Retinal pigment epithelial cell (primary cell): ENCODE measurements at places on chromosomes 5 and 9.
A peak's percentile ranks its signal among the peaks of the same experiment; 100 is the strongest.

DNA sequence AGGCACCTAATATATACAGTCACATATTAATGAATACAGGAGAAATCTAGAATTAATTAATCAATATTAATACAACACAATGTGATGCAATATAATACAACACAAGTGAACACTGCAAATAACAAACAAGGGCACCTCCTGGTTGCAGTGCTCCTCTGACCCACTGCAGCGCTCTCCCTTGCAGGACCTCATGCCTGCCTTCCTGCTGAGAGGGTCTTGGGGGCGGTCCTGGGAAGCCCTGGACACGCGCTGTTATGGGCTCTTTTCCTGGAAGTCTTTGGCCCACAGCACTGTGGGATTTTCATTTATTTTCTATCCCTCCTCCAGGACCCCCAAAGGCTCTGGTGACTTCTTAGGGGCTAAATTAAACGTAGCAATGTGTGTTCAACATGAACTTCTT is 485.8 kb downstream of the IRX1 start:
- DNase-seq = no peak

DNA sequence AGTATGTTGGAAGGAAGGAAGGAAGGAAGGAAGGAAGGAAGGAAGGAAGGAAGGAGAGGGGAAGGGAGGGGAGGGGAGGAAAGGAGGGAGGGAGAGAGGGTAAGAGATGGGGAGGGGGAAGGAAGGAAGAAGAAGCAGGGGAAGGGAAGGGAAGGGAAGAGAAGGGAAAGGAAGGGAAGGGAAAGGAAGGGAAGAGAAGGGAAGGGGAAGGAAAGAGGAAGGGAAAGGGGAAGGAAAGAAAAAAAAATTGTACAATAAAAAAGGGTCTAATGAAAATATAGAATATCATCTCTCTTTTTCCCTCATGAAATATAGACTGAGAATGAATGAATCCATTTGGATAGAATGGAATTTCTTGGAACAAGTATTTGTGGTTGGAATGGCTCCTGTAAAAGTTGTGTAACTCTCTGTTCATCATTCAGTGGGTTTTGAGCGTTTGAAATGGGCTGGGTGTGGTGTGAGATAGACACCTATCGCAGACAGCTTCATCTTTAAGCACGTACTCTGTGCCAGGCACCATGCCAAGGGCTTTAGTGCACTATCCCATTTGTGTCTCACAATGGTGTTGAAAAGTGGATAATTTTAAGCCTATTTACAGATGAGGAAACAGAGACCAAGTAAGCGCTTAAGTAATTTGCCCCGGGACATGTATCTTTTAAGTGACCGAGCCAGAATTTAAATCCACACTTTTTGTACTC is 11.6 kb upstream of the PAPPA start:
- no peak for DNase-seq

GRCh38 chr5:159422361-159422760 is 92.1 kb upstream of the IL12B start:
- DNase-seq = no peak

GRCh38 chr5:15703901-15704300 is 203.9 kb downstream of the FBXL7 start:
- no peak for DNase-seq

DNA sequence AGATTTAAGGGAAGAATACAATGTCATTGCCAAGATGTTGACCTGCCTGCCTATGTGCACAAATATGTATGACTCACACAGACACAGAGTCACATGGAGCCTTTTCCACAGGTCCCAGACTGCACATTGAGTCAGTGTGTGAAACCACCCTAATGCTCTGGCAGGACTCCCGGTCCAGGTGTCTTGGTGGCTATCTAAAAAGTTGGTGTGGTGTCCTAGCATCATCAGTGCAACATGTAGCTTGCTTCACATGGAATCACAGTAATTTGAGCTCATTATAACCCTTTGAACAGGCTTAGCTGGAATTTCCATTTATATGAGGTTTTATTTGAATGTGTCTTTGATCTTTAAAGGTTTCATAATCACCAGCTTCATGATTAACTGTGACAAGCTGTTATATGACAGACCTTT is 10.7 kb downstream of the IFNA5 start:
- peak; percentile 93 for DNase-seq

GRCh38 chr5:143886651-143887638 is 75.0 kb downstream of the HMHB1 start:
- DNase-seq = no peak

DNA sequence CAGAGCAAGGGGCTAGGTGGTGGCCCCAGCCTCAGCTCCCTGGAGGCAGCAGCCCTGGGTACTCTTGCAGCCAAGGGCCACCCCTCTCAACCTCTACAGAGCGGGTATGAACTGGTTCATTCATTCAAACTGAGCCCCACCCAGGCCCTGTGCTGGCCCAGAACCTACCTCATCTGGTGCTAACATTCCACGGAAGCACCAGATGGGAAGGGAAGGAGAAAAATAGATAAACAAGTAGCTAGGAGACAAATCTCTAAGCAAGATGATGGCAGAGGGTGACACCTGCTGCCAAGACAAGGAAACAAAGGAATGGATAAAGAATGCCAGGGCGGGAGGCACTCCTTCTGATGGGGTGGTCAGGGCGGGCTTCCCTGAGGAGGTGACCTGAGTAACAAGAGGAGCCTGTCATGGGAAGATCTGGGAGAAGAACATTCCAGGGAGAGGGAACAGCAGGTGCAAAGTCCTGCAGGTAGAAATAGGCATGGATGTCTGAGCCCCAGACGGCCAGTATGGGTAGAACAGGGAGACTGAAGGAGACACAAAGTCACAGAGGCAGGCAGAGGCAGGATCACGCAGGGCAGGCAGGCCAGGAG is 6.1 kb downstream of the ST6GALNAC4 start:
- DNase-seq = no peak

DNA sequence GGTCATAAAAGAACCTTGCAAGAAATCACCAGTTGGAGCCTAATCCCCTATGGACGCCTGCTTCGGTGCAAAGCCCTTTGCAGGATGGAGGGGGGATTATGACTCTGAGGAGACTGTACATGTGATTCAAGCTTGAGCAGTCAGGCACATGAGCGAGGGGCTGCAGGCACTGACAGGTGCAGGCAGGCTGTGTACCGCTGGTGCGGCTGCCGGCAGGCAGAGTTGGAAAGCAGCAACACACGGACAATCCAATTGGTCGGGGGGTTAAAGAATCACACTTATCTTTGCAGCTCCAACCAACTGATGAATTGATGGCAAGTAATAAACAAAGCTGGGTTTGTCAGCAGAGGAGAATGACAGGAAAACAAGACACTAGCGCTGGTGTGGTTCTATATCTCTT is 5.7 kb downstream of the WHRN start:
- DNase-seq = peak; percentile 97

DNA sequence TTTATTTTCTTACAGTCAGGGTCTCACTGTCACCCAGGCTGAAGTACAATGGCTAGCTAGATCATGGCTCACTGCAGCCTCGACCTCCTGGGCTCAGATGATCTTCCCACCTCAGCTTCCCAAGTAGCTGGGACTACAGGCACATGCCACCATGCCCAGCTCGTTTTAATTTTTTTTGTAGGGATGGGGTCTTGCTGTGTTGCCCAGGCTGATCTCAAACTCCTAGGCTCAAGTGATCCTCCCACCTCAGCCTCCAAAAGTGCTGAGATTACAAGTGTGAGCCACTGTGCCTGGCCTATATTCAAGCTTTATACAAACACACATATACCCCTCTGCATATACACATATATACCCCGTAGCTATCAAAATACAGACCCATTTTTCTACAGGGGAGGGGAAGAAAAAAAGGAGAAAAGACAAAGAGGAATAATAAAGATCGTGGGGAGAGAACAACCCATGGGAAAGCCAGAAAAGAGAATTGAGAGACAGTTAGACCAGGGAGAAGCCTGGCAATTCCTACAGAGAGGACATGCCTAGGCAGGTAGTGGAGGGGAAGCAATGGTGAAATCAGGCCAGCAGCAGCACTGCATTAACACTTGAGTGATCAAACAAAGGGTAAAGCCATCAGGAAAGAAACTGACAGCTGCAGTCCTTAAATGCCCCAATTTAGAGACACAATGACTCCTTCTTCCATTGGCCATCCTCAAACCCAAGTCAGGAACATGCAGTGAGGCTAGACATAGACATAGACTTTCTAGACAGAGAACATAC is 102.7 kb downstream of the EFNA5 start:
- no peak for DNase-seq

- no peak for DNase-seq
Observed at GRCh38 chr5:151320481-151320880, 16.9 kb upstream of the SLC36A3 start.

- no peak for DNase-seq
Observed at GRCh38 chr9:97412626-97413385, 910 bp downstream of the TDRD7 start.

- DNase-seq = no peak
Observed at GRCh38 chr9:69874301-69875060, 53.9 kb downstream of the CFAP95 start.

GRCh38 chr5:115184770-115185169 is 15.1 kb upstream of the TRIM36 start:
- no peak for DNase-seq

GRCh38 chr9:99057665-99058625 is 47.0 kb upstream of the TGFBR1 start:
- no peak for DNase-seq

GRCh38 chr5:77461287-77461686 is 30.8 kb downstream of the WDR41 start:
- DNase-seq = no peak

- no peak for DNase-seq
Observed at GRCh38 chr9:95852059-95853032, 23.1 kb upstream of the ERCC6L2 start.

DNA sequence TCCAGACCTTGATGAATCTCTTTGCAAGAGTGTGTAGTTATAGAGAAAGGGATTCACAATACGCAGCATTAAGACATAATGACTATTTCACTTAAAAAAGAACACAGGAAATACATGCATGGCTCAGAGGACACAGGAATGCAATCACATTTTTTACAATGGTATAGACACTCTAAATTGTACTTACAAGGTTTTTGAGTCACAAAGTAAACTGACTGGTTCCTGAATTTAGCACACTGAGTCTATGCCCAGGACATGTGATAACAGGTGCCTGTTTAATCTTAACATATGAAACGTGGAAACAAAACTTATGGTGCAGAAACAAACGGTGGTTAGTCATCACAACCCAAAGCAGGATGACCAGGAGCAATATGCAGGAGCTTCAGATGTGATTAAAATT is 6.7 kb downstream of the EPB41L4A start:
- DNase-seq = no peak

- DNase-seq = no peak
Observed at GRCh38 chr5:10949856-10950630, 189.0 kb upstream of the DAP start.

GRCh38 chr9:102499468-102499867 is 495.7 kb upstream of the CYLC2 start:
- DNase-seq = peak; percentile 13

- no peak for DNase-seq
Observed at GRCh38 chr9:3939820-3940219, 360.0 kb downstream of the GLIS3 start.

GRCh38 chr9:18447131-18447530 is 26.8 kb upstream of the ADAMTSL1 start:
- DNase-seq = no peak

- no peak for DNase-seq
Observed at GRCh38 chr5:140633501-140633900, 526 bp upstream of the CD14 start.

DNA sequence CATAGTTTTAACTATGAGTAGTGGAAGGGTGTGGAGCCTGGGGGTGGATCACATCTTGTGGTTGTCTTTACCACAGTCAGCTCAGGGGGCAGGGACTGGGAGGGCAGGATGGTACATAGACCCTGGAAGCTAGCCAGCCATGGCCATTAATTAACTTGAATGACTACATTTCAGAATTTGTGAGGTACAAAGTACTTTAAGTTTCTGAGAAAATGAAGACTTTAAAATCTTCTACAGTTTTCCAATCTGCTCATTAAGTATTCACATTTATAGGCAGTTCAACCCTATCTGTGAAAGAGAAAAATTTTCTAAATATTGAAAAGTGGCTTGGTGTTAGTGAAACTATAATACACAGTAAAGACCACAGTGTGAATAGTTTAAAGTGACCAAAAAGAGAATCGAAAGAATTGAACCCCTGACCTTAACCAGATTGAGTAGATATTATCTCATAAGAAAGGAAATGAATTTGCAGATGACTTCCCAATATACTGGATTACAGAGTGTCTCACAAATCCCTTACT is 234.2 kb upstream of the MEF2C start:
- no peak for DNase-seq

DNA sequence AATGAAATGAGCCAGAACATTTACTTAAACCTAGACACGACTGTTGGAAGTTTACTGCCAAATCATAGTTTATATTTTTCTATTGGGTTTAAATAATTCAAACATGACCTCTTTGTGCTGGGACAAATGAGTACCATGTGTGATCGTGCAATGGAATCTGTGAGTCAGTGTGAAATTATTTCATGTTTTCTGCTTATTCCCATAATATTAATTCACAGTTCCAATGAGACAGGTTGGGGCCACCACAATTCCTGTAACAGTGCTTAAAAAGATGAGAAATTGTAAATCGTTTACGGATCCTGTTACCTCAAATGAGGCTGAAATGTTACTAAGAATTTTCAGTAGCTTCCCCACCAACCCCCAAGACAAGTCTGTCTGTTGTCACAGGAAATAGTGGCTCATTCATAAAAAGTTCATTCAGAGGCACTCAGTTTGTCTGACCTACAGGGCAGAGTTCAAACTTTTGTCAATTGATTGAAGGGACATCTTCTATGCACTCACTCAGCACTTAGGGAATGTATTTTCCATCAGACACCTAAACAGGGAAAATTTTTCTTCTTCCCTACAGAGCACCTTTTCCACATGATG is 563.9 kb upstream of the ADAMTS16 start:
- DNase-seq = peak; percentile 18

- peak; percentile 34 for DNase-seq
Observed at GRCh38 chr5:165460911-165461310, 1955.5 kb downstream of the MAT2B start.

DNA sequence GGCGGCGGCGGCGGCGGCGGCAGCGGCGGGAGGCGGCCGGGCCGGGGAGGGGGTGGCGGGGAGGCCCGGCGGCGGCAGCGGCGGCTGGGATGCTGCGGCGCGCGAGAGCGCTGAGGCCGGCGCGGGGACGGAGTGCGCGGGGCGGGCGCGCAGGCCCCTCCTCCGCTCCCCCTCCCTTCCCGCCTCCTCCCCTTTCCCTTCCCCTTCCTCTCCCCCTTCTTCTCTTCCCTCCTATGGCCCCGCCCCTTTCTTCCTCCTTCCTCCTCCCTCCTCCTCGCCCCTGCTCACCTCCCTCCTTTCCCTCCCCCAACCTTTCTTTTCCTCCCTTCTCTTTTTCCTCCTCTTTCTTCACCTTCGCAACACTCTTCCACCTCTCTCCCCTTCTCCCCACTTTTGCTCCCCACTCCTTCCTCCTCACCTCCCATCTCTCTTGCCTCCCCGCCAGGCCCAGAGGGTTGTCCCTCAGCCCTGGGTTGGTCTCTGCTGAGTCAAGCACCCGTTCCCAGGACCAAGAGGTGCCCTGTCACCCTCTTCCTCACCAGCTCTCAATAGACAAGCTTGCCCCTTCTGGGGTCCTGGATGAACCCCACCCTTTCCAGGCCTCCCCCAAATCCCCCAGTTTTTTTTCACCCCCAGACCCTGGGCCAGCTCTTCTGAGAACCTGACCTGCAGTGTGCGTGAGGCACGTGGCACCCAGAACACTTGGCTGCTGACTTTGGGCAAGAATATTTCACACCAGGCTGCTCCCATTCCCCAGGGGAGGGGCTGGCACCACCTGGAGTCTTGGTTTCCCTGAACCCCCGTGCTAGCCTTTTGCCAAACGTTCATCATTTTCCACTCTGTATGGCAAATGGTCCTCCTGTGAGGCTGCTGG is at the start of gene SEMA4D:
Gene SEMA4D (minus strand): TSS at position 136 of the 874 bp plus-strand sequence. CDS start 92,657 bp downstream, outside the sequence.
- DNase-seq = no peak
